ENCODE measurements at places on chromosomes 2 and 18.

GRCh38 chr2:167939514-167940345, 307.7 kb downstream of the STK39 start:
- no peak for DNase-seq

DNA sequence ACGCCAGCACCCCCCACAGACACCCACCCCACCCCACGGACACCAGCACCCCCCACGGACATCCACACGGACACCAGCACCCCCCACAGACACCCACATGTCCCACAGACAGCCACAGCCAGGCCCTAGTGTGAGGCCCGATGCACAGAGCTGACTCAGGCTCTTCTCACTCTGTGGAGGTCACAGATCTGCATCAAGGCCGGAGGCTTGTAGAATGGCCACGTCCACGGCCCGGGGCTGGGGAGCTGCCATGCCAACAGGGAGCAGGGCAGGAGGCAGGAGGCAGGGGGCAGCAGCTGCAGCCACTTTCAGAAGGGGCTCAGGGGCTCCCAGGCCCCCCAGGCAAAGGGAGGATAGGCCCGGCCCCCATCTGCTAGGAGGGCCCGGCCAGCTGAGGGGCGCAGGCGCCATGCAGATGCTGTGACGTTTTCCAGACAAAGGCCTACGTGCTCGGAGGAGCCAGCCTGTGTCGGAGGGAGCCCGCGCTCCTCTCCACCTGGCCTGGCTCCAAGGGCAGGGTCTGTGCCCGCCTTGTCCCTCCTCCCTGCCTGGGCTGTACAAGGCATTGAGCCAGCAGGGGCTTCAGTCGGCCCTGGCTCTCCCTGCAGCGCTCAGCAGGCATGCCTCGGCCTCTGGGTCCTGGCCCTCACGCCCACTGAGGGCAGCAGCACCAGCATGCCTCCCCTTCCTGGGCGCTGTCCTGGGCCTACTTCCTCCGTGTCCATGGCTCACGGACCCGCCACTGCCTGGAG, 249.0 kb downstream of the TWIST2 start:
- DNase-seq, result no peak

- no peak for DNase-seq
Observed at GRCh38 chr2:27724191-27724590, 47.3 kb upstream of the MRPL33 start.

DNA sequence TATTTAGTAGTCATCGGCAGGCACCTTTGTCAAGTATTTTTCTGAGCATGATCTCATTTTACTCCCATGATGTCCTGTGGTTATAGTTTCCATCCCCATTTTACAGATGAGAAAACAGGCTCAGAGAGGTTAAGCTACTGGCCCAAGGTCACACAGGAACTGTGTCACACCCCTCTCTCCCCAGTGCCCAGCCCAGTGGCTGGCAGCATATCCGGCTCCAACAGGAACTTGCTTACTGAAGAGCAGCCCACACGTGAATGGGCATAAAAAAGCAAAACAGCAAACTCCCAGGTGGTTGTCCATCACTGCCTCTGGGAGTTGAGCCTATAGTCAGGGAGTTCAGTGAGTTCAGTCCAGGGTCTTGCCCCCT, 8.3 kb upstream of the KLF11 start:
- DNase-seq, result no peak

DNA sequence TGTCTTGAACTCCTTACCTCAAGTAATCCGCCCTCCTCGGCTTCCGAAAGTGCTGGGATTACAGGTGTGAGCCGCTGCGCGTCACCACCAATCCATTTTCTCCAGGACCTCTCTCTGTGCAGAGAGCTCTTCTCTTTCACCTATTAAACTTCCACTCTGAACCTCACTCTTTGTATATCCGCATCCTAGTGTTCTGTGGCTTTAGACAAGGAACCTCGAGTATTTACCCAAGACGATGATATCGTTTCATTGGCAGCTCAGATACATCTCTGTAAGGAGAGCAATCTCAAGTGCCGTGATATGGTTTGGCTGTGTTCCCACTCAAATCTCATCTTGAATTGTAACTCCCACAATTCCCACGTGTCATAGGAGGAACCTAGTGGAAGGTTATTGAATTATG, 15.1 kb upstream of the WDR33 start:
- DNase-seq, result no peak

DNA sequence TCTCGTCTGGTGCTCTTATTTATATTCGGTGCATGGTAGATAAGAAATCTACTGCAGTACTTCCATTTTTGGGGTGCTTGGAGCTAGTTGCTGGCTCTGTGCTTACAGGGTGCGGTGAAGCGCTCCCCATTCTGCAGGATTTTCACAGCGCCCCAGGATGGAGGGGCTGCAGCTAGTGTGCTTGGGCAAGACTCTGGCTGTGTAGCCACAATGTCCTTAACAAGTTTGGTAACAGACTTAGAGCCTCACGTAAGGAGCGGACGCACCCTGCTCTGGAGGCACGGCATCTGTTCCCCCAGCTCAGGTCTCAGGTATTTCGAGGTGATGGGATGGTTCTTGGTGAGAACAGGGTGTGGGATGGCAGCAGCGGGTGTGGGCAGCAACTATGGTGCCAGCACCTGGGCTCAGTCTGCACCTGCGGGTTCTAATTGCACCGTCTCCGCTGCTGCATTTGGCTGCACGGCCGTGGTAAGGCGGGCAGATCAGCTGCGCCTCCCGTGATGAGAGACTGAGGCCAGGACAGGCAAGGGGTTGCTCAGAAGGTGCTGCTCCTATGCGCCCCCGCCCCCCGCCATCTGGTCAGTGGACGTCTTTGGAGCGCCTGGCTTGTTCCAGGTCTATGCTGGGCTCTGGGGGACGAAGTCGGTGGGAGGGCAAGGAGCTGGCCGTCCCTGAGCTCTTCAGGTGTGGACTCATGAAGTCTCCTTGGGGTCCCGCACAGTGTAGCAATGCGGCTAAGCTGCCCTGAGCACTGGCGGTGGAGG, 20.1 kb upstream of the ALLC start:
- no peak for DNase-seq

GRCh38 chr2:45839508-45840251, 188.2 kb downstream of the PRKCE start:
- DNase-seq, result no peak

- no peak for DNase-seq
Observed at GRCh38 chr2:143740431-143740830, 611.2 kb downstream of the ARHGAP15 start.

DNA sequence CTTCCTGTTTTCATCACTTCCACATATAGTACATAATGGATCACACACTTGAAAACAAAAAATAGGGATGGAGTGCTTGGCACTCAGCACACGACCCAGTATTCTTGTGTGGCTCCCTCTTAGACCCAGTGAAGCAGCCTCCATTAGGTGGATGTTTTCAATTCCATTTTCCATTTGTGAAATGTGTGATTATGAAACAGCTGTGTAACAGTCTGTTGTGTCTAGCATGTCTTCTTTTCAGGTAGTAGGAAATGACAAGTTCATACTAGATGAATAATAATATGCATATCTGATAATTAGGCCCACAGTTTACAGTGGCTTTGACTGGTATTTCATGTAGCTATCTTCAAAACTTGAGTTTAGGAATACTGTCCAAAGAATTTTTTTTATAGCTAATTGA, 35.5 kb downstream of the EML6 start:
- DNase-seq, result no peak

DNA sequence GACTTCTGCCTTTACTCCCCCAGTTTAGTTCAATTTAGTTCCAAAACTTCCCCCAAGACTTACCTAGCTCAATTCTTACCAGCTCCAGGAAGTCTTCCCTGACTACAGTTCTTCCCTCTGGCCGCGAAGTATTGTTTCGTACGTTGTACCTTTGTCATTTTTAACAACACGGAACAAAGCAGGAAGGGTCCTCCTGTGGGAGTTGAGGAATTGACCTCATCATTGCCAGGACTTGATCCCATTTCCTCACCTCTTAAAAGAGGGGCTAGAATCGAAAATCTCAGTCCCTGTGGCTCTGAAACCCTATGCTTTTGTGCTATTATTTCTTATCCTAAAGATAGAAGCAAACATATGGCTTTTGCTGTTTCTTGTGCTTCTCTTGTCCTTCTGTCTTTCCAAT, 187.1 kb downstream of the MYO3B start:
- DNase-seq, result no peak

- no peak for DNase-seq
Observed at GRCh38 chr2:120441744-120442471, 96.0 kb downstream of the INHBB start.

- no peak for DNase-seq
Observed at GRCh38 chr2:43049836-43050801, 176.3 kb downstream of the ZFP36L2 start.

- no peak for DNase-seq
Observed at GRCh38 chr2:12771154-12771553, 54.4 kb downstream of the TRIB2 start.

DNA sequence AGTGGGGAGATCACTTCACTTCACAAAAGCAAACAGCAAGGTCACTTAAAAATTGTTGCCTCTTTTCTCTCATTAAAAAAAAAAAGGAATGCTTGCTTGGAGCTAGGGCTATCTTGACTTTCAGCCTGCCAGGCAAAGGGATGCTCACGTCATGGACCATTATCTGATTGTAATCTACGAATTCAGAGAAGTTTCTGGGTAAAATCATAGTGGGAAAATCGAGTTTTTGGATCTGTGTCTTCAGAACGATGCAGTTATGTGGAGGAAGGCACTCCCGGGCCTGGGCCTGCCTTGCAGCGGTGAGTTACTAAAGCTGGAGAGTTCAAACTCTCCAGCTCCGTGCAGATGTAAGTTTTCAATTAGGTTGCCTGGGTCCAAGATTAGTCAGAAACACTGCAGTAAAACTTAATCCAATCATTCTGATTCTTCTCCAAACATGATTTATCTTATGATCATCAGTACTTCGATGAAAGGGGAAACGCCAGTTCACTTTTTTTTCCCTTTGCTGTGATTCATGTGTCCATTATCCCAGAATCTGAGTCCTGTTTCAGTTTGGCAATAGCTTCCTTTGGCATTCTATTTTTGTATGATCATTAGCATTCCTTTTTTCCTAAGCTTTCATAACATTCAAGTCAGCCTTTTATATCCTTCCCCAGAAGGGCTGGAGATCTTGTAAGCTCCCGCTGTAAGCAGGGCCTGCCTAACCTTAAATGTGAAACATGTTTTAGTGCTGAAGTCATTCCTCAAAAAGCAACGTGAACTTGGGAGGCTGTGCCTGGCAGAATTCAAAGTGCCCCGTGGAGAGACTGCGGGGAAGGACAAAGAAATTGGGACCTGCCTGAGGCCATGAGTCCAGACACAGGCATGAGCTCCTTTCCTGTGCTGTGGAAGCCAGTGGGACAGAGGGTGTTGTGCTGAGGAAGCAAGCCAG, 119.3 kb upstream of the TWIST2 start:
- no peak for DNase-seq

DNA sequence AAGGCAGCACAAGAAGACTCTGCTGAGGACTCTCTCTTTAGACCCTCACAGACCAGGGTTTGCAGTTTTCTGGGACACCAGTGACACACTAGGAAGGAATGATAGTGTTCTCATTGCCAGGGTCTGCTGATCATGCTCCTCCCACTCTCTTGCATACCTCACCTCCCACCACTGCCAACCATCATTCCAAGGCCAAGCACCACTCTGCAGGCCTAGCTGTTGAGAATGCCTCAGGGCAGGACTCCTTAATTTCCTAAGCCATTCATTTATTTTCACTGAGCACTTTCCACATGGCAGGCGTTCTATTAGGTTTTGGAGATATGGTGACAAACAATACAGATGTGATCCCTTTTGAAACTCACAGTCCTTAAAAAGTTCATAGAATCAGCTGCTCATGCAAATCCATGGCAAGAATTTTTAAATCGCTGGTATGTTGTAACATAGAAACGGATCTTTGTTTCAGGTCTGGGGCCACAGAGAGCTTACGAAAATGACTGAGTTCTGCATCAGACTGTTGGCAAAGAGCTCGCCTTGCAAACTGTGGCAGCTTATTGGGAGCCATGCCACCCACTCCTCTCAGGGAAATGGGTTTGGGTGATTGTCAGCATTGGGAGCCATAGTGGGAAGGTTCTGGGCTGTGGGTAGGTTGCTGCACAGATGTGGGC, 78.5 kb downstream of the XDH start:
- DNase-seq, result no peak

DNA sequence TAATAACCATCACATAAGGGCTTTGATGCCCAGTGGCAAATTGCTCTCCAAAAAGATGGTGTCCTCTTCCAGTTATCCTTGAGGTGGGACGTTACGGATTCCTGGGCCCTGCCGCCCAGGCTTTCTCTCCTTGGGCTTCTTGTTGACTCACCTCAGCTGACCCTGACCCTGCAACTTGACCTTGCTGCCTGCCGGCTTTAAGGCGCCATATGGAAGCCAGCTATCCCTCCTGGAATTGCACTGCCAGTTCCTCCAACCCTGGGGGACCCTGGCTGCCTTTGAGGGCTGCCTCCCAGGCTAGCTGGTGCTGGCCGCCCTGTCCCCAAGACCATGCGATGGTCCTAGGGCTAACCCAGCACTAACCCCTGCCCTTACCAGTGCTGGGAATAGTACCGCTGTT, 28.3 kb upstream of the B3GNT7 start:
- DNase-seq, result no peak

DNA sequence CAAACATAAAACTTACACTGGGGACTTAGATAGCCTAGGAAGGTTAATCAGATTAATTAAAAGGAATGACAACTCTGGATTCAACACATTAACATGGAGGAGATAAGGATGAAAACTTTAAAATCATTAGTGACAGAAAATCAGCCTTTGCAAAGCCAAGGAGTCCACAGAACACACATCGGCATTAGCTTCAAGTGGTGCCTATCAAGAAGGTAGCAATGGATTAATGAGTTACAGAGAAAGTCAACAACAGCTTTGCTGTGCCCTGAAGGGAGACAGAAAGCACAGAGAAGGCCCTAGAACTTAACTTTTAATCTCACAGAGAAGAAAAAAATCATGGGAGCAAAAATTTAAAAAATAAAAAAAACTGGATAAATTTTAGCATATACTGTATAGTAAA, 88.6 kb downstream of the KCNH7 start:
- no peak for DNase-seq

DNA sequence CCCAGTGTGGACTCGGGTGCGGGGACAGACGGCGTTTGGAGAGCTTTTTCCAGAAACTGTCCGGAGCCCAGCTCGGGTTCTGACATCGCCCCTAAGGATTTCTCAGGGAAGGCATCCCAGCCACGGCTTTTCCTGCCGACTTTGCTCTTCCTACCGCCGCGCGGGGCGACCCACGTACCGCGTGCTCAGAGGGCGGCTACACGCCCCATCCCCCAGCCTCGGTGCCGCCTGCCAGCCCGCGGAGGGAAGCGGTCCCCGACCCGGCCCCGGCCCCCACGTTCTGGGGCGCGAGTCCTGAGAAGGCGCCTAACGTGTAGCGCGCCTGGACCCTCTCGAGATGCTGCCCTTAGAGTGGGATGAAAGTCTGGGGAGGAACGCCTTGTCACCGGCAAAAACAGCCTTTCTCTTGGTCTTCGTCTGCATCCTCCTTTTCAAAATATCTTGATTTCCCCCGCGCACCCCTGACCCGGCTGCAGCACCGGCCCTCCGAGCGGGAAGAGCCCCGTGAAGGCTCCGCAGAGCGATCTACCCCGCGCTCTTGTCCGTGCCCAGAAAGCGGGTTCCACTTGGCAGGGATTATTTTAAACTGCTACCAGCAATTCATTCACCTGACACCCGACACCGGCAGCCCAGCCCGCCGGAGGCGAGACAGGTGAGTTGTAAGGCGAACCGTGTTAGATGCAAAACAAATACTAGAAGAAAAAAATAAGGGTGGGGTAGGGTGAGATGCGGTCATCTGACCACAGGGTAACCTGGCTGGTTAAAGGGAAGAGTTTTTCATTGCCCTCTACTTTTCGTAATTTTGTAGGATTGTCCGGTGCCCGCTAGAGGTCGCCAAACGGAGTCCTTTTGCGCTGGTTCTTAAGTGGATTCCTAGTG, 812 bp upstream of the KCNG3 start:
- DNase-seq, result peak; percentile 74

Measured in activated CD4-positive, alpha-beta T cell treated with anti-CD3 and anti-CD28 coated beads, Interleukin-2, amount 50 U/mL, for 4 hours (primary cell).